ENCODE measurements at places on chromosomes 3 and 15.

GRCh38 chr3:178562143-178562946 lies 26.1 kb downstream of the KCNMB2 start:
- no peak for DNase-seq

DNA sequence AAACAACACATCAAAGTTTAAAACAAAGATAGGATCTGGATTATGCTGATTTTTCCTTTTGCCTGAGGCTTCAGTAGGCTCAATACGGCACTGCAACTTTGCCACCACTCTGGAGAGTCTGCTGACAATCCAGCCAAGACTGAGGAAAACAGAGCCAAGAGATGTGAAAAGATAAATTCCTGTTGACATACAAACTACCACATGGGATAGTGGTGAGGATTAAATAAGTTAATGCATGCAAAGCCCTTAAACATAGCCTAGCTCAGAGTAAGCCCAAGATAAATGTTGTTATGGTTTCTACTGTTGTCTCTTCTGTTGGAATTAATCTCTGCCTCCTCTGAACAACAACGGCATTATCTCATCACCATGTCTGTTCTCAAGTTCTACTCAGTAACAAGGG lies 245.9 kb upstream of the LMCD1 start:
- DNase-seq, result no peak

DNA sequence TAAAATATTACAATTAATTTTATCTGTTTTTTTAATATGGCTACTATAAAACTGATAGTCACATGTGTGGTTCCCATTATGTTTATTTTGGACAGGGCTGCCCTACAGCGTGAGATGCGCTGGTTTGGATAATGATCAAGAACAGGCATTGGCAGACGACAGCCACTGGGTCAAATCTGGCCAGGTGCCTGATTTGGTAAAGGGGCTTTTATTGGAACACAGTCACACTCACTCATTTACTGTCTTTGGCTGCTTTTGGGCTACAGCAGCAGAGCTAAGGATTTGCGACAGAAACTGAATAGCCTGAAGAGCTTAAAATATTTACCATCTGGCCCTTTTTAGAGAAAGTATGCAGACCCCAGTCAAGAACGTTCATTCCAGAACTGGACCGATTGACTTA lies 724.2 kb upstream of the CFAP20DC start:
- DNase-seq, result no peak

GRCh38 chr3:115113367-115113766 lies 33.7 kb downstream of the ZBTB20 start:
- no peak for DNase-seq

GRCh38 chr3:45253316-45253715 lies 27.2 kb upstream of the TMEM158 start:
- DNase-seq, result no peak

Data from activated naive CD4-positive, alpha-beta T cell treated with Interleukin-2 at 50 U/mL for 16 hours (primary cell).